ENCODE measurements at places on chromosomes 2 and 18.
A peak's percentile ranks its signal among the peaks of the same experiment; 100 is the strongest.

DNA sequence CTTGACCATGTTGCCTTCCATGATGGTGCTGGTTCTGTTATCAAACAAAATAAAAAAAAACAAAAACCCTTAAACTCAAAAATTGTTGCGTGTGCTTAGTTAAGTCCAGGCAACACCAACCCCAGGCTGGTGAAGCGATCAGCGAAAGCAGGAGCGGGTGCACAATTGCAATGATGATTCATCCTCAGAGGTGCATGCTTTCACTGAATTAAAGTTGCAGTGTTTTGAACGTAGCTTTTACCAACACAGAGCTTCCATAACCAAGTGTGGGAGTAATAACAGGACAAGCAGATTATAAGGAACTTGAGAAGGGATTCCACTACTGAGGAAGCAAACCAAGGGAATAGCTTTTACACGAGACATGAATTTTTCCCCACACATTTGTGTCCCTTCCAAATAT is 39.7 kb upstream of the RAPH1 start:
- no peak for DNase-seq

DNA sequence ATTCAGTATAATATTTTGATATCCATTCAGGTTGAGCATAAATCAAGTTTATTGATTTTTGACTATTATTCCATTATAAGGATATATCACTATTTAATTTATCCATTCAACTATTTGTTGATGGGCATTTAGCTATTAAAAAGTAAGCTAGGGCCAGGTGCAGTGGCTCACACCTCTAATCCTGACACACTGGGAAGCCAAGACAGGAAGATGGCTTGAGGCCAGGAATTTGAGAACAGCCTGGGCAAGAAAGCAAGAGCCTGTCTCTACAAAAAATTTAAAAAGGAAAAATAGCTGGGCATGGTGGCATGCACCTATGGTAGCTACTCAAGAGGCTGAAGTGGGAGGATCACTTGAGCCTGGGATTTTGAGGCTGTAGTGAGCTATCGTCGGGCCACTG is 183.5 kb downstream of the HNMT start:
- DNase-seq: no peak

GRCh38 chr2:136250131-136250530 is 132.2 kb upstream of the CXCR4 start:
- DNase-seq: no peak

DNA sequence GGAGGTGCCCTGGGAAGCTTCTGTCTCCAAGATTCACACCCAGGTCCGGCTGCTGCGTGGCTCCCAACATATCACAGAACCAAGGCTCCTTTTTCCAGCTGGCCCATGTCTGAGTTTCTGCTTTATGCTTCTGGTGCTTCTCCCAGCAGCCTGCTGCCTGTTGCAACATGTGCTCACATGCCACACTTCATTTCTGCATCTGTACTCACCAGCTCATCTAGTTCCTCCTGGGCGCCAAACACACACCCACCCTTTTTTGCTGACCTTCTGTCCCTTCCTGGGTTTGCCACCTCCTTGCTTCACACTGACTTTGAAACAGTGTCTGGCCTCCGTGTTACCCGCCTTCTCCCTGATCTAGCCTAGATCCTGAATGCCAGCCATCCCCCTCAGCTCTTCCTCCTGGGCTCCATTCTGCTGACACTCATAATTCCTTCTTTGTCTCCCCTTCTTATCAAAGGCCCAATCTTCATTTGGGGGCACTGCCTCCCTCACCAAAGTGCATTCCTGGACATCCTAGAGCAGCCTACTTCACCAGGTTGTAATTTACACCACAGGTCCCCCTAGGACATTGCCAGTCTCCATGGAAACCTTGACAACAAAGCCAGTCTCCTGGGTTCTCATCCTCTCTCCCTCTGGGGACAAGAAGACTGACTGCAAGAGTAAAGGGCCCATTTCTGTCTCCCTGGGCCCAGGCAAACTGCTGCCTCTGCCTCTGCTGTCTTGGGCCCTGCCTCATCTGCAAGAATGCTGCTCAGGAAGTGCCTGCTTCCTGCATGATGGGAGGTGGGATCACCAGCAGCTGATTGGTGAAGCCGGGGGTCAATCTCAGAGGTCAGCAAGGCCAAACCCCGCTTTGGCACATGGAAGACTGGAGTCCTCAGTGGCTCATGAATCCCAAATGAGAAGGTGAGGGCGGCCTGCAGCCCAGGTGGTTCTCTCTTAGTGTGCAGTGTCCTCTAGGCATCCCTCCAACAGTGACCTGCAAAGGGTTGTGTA is 13.9 kb upstream of the PROM2 start:
- DNase-seq: no peak

- DNase-seq: no peak
Observed at GRCh38 chr2:235527806-235528469, 34.1 kb downstream of the AGAP1 start.

DNA sequence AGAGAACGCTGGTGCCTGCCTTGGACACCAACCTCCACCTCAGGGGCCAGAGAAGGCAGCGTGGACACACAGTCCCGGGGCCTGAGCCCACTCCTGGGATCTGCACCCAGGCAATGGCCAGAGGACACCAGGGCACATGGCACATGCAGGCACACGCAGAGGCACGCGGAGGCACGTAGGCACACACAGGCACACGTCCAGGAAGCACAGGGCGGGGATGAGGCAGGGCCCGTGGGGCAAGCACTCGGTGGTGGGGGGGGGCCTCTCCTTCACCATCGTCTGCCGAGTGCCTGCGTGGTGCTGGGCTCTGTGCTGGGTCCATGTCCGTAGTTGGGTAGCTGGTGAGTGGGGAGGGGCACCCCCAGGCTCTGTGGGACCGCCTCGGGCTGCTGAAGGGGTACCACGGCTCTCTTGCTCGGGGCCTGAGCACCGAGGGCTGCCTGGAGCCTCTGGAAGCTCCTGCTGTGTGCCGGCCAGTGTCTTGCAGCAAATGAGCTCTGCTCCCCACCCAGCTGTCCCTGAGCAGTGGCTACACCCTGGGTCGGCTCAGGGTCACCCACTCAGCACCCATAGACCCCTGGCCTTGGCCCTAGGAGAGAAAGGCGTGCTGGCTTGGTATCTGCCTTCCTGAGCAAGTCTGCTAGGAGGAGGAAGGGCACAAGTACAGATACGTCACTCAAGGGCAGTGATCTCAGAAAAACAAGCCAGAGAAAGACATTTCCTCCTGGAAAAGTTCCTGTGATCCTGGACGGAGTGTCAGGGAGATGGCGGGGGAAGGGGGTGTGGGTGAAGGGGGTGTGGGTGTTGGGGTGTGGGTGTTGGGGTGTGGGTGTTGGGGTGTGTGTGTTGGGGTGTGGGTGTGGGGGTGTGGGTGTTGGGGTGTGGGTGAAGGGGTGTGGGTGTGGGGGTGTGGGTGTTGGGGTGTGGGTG is 26.4 kb downstream of the RTP5 start:
- no peak for DNase-seq

DNA sequence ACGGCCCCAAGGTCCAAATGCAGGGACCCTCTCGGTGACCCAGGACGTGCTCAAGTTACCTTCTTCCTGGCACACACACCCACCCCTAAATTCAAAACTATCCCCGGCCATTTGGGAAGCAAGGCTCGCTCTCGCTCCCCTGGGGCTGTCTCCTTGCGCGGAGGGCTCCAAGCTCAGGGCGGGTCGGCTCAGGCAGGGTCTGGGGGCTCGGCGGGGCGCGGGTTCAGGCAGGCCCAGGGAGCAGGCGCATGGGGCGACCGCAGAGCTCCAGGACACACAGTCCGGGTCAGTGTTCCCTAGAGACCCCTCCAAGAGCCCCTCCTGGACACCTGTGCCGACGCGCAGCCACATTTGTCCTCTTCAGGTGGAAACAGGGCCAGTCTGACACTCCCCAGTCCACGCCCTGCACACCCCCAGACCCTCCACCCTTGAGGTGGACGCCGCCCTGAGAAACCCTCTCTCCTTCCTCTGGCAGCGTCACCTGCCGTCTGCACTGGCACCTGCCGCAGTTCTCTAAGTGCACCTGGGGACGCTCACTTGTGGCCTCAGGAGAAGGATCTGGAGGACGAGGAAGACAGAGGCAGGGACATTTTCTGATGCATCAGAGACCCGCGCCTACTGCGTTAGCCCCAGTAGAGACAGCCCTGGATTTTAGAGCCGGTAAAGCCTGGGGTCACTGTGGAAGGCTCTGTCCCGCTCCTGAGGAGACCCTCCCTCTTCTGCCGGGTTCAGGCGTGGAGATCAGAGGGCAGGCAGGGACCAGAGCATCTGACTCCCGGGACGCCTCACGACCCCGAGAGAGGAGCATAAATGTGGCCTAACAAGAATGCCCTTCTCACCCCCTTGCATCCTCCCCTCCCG is 138.8 kb downstream of the TWIST2 start:
- DNase-seq: no peak

DNA sequence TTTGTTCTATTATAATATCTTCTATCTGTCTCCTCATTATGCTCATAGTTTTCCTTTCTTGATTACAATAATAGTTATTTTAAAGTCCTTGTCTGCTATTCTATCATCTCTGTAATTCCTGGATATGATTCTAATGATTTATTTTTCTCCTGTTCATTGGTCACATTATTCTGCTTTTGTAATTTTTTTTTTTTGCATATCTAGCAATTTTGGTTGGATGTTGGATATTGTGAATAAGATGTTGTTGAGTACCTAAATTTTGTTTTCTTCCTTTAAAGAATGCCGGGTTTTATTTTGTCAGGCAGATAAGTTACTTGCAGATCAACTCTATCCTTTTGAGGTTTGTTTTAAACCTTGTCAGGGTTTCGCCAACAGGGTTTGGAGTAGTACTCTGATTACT is 25.2 kb downstream of the KATNAL2 start:
- DNase-seq: no peak

DNA sequence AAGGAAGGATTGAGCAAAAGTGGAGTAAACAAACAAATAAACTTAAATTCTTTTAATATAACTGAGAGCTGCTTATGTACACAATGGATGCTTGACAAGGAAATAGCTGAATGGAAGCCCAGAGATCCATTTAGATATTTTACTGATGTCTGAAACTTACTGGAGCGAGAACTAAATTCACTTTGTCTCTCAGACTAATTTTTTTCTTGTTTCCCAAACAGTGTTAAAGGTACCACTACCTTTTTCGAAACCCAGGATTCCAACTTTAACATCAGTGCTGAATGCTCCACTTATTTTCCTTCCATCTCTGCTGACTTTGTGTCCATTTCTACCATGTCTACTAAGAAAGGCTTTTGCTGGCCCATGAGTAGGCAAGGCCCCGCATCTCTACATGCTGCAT is 4.0 kb downstream of the EFEMP1 start:
- no peak for DNase-seq

DNA sequence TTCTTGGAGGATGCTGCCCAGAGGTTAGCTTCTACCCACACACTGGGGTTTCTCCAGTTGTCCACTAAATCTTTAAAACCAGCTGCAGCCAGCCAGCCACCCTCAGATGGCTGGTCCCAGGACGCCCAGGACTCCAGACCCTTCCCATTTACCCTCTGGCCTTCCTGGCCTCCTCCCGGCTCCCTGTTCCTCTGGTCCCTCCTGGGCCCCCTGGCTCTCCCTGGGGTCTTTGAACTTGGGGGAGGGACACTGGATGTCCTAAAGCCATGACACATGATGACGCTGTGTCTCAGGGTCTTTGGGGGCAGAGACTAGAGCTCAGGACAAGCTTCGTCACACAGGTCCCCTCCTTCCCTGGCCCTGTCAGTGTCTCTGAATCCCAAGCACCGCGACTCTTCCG is 201.1 kb upstream of the HDAC4 start:
- no peak for DNase-seq

DNA sequence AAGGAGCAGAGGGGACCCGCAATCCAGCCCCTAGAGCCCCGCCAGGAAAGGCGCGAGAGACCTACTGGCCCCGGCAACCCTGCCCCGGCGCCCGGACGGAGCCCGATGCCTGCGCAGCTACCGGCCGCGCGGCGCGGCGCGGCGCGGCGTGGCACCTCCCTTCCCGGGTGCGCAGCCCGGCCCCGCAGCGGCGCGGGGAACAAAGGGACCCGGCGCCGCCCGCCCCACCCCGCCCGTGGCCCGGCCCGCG is 307 bp downstream of the CDH2 start:
- no peak for DNase-seq

GRCh38 chr2:182144776-182145165 is 159.1 kb downstream of the PPP1R1C start:
- no peak for DNase-seq

- DNase-seq: no peak
Observed at GRCh38 chr2:133273031-133273430, 295.2 kb downstream of the NCKAP5 start.

DNA sequence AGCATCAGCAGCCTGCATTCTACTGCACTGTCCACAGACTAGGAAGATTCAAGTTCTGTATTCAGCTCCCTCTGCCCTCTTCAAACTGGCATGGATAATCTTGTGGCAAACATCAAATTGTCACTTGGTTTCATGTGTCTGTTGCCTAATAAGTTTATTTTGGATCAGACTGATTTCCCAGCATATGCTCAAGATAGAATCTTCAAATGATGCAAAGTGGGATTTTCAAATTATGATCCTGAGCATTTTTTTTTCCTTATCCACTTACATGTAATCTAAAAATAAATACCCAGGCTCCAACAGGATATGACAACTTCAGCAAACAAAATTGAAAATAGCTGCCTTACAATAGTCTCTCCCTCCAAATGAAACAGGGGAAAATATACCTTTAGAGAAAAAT is 160.9 kb upstream of the VRK2 start:
- no peak for DNase-seq

DNA sequence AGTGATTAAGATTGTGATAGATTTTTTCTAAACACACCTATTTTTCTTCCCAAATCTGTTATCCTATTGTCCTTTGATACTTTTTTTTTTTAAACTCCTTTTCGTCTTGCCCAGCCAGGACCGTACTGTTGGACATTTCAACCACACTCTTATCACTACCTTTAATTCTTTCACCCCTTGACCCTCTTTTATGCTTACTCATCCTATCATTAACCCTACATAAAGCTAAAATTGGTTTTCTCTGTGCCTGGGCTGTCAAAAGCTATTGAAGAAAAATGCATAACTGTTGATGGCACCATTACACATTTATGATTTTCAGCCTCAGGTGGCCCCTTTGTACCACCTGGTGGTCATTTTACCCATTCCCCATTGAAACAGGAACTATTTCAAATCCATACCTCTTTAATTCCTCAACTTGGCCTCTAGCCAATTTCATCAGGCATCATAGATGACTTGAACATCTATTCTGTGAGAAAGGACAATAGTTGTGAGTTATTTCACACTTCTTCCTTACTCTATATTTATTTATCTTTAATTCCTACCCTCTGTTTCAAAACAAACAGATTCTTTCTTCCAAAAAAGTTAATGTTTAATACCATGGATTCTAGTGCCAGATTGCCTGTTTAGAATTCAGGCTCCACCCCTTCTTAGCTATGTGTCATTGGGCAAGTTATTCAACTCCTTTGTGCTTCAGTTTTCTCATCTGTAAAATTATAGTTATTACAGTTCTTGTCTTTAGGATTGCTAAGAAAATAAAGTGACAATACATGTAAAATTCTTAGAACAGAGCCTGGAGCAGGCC is 258.6 kb downstream of the CAMKMT start:
- DNase-seq: peak; percentile 4

- peak; percentile 15 for DNase-seq
Observed at GRCh38 chr2:101766871-101767739, 69.6 kb downstream of the MAP4K4 start.
